Nucleus accumbens (tissue), 56 donors: ENCODE measurements at places on chromosomes 6 and 20.

DNA sequence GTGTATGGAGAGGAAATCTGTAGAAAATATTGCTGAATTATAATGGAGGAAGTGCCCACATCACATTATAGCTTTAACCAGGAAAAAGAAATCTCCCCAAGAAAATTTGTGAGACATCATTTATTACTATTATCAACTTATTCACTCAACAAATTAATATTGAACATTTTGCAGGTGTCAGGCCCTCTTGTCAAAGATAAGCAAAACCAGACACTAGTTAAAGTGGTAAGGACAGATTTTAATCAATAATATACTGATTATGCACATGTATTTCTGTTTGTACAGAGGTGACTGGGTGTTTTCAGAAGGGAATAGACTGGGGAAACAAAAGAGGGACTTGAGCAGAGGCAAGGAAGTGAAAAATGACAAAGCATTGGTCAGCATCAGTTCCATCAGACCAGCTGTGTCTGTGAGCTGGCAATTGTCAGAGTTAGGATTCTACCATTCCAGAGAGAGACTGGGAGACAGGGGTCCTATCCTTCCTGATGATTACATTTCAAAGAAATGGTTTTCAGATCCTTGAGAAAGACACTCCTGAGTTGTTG, 519.2 kb downstream of the UTRN start:
- DNase-seq = no peak

GRCh38 chr6:149098700-149099276, 218.7 kb upstream of the TAB2 start:
- no peak for DNase-seq

DNA sequence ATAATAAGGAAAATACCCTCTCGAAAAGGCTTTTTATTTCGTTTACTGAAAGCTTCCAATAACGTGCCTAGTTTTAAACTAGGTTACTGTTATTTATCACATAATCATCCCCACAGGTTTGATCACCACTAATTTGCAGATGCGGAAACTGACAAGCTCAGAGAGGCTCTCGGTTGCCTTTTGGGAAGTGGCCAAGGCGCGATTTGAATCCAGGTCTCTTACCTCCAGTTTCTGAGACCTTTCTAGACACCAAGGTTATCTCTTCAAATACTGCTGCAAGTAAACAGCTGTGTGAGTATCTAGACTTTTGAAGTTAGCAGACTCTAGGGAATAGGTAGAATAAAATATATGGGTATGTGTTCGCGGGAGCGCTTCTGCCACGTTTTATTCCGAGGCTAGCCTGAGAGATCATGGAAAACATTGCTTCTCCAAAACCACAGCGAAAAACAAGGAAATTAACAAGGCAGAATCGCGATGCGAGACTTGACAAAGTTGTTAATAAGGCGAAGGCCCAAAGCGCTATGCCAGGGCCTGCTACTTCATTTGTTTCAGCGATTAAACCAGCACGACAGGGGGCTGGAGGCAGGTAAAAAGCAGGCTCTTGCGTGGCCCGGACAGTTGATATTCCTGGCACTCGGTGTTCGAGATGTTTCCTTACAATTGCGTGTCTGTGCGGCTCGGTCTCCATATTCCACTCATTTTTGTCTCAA, 1.8 kb upstream of the JARID2 start:
- no peak for DNase-seq

- no peak for DNase-seq
Observed at GRCh38 chr6:43070028-43070632, 6.0 kb upstream of the PTK7 start.

- no peak for DNase-seq
Observed at GRCh38 chr6:75504465-75505222, 11.0 kb upstream of the FILIP1 start.

- no peak for DNase-seq
Observed at GRCh38 chr20:7383216-7383615, 557.0 kb downstream of the HAO1 start.

GRCh38 chr20:21719592-21720214, 14.2 kb downstream of the PAX1 start:
- DNase-seq = peak; percentile 19

DNA sequence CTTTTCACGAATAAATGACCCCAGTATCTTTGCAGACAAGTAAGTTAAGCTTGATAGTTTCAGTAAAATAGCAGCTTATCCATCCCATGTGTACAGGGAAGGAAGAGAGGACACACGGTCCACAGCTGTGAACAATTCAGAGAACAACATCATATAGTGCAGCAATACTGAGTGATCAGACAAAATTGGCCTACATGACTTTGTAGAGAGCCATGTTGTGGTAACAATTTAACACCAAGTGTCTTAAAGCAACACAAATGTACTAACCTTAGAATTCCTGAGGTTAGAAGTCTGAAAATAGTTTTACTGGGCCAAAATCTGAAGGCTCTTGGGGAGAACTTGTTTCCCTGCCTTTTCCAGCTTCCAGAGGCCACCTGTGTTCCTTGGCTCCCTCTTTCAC, 12.5 kb downstream of the FAM184A start:
- no peak for DNase-seq

- DNase-seq = no peak
Observed at GRCh38 chr6:44650495-44650894, 263.0 kb downstream of the CDC5L start.

GRCh38 chr20:63123331-63123741, 92.6 kb downstream of the YTHDF1 start:
- no peak for DNase-seq

DNA sequence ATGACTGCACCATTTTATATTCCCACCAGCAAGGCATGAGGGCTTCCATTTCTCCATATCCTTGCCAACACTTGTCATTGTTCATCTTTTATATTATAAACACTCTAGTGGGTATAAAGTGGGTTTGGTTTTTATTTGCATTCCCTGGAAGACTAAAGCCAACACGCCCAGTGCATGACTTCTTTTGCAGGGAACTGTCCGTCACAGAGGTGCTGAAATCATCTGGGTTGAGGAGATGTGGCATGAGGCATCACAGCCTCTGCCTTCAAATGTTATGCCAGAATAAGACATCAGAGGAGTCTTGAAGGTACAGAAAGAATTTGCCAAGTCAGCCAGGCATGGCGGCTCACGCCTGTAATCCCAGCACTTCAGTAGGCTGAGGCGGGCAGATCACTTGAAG, 29.9 kb upstream of the FAM210B start:
- DNase-seq = no peak

DNA sequence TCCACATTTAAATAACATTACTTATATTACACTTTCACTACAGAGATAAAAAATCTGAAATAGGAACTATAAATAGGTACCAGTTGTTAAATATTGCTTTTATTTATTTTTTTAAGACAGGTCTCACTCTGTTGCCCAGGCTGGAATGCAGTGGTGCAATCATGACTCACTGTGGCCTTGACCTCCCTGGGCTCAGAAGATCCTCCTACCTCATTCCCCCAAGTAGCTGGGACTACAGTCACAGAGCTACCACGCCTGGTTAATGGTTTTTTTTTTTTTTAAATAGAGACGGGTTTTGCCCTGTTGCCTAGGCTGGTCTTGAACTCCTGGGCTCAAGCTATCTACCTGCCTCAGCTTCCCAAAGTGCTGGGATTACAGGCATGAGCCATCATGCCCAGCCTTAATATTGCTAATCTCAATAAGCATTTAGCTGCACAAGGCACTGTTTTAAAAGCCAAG, 17.3 kb downstream of the EEF1E1 start:
- DNase-seq = no peak

DNA sequence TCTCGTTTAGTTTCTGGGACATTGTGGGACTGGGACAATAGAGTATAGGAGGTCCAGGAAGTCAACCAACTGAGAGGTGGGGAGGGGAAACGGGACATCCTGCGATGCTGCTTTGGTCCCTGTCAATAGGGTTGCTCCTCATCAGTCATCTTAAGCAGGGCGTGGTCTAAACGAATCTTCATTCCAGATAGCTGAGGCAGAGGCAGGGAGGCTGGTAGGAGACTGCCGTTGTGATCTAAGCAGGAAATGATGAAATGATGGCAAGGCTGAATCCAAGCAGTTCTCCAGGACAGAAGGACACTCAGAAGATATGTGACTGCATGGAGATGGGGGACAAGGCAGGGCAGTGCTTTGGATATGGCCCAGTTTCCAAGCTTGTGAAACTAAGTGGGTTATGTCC, 953.4 kb downstream of the KIF16B start:
- no peak for DNase-seq

- no peak for DNase-seq
Observed at GRCh38 chr6:8057793-8058192, 6.4 kb downstream of the BLOC1S5 start.

DNA sequence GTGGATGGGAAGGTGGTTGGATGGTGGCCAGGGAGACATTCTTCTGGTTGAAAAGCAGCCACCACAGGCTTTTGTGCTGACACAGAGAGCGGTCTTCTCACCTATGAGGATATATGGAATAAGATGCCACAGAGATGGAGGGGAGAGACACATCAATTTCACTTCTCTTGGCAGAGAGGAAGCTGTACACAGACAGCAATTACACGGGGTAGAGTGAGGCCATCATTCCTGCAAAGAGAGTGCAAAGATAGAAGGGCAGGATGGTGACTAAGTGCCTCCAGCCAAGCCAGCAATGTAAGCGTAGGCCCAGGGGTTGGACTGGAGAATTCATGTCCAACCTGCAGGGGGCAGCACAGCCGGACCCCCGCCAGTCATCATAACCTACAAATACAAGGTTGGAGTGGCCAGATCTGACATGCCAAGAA, 56.4 kb downstream of the NRN1 start:
- DNase-seq = no peak

DNA sequence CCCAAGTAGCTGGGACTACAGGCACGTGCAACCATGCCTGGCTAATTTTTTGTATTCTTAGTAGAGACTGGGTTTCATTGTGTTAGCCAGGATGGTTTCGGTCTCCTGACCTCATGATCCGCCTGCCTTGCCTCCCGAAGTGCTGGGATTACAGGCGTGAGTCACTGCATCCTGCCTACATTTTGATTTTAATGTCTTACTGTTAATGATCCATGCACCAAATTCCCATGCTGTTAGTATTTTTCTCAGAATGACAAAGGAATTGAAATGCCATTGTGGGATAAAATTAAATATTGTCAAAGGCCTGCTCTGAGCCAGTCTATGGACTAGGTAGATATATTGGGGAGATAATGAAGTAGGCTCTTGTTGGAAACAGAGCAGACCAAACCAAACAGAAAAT, 28.2 kb downstream of the CBFA2T2 start:
- DNase-seq = peak; percentile 3

GRCh38 chr6:75934643-75935472, 137.6 kb downstream of the IMPG1 start:
- peak; percentile 11 for DNase-seq

- DNase-seq = no peak
Observed at GRCh38 chr6:3449750-3450305, 7.0 kb downstream of the SLC22A23 start.

DNA sequence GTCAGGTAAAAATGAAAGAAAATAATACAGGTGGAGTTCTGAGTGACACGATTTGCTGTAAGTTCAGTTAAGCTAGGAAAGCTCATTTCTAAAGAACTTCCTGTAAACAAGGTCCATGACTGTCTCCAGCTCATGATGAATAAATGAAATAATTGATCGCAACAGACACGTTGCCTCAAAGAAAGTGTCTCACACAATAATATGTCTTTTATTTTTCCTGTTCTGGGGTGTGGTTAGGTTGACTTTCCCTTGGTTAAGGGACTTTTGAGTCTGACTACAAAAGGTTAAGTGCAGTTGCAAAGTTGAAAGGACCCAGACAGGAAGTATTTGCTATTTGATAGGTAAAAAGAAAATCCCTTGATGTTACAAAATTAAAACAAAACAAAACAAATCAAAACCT, 304.2 kb upstream of the PRDM1 start:
- no peak for DNase-seq

GRCh38 chr6:107560657-107561056, 70.7 kb downstream of the SOBP start:
- no peak for DNase-seq

GRCh38 chr20:39874049-39874893, 814.8 kb downstream of the MAFB start:
- DNase-seq = no peak

DNA sequence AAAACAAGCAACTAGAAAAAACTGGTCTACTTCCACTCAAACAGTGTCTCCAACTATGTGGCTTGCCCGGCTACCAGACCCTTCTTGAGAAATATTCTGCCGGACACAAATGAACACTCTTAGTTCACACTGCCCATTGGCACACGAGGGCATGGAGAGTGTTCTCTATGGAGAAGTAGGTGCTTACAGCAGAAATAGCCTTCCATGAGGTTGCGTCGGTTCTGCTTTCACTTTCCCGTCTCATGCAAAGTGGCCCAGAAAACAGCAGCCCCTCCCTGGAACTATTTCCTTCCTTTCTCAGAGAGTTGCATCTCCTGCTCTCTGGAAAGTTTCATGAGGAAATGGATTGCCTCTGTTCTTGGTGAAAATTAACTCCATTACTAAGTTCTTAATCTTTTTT, 9.5 kb upstream of the HLA-DOA start:
- DNase-seq = peak; percentile 35

GRCh38 chr20:10404023-10404628, 29.9 kb downstream of the MKKS start:
- no peak for DNase-seq

DNA sequence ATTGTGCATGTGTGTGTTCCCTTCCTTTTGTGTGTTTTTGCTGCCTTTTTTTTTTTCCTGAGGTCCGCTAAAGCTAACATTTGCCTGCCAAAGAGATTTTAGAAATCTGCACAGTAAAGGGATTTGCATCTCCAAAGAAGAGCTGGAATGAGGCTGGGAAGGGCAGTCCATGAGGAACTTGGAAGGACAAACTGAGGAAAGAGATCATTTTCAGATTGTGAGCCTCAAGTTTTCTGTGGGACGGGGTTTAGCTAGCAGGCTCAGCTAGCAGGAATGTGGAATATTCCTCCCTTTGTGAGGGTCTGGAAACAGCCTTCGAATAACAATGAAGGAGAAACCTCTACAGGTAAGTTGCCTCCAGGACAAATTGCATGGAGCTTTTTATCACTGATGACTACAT, 3.8 kb downstream of the INSM1 start:
- no peak for DNase-seq

DNA sequence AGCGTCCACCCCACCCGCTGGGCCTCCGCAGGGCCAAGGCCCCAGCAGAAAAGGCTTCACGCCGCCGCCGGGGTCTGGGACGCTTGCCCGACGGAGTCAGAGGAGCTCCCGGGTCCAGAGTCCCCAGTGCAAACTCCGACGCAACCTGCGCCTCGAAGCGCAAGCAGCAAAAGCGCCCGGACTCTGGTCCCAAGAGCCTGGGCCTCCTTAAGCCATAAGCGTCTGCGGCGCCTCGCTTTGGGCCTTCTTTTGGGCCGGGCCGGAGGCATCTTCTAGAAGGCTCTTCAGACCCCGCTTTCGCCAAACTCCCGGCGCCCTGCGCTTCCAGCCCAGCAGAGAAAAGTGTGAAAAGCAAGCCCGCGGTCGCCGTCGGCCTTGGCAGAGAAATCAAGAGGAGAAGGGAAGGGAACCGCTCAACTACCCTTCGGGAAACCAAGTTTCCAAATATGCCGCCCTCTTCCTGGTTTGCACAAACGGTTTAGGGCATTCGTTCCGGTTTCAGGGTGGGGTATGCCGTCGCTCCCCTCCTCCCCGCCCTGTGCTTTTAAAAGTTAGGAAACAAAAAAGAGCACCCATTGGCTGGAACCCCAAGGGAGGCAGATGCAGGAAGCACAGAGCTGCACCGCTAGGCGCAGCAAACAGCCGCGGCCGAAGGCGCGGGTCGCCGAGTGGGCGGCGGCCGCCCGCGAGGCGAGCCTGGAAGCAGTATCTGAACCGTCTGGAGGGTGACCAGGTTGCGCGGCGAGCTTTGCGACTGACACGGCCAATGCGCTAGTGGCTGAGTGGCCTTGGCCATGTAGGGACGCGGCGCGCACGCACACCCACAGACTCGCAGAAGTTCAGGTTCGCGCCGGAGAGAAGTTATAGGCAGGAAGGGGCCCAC, 1.2 kb downstream of the TBX18 start:
- no peak for DNase-seq

- DNase-seq = no peak
Observed at GRCh38 chr6:138101946-138102731, 5.1 kb downstream of the PERP start.
